ENCODE measurements at places on chromosomes 2 and 18.

DNA sequence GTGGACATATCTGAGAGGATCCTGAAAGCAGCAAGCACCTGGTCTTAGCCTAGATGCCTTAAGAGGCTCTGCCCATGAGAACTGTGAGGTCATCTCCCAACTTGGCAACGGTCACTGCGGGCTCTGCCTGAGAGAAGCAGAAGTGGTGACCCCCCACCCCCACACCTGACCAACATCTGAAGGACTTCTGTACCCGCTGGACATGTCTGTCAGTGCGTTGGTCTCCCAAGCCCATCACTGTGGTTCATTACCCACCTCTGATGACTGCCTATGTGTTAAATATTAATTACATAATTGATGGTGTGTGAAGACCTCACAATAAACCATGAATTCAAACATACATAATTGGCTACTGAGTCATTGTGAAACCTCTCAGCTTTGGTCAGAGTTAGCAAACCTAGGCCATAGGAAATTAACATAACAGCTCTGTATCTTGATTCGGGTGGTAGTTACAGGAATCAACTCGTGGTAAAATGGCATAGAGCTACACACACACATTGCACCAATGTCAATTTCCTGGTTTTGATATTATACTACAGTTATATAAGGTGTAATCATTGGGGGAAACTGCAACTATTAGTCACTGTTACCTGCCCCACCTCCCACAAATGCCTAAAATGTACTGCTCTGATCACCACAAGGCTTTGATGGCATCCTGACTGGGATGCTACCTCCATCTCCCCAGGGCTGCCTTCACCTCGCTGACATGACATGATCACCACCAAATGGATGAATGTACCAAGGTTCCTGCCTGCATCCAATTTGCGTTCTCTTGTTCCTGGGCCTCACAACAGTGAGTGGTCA is 4.3 kb upstream of the GALNT1 start:
- no peak for DNase-seq

DNA sequence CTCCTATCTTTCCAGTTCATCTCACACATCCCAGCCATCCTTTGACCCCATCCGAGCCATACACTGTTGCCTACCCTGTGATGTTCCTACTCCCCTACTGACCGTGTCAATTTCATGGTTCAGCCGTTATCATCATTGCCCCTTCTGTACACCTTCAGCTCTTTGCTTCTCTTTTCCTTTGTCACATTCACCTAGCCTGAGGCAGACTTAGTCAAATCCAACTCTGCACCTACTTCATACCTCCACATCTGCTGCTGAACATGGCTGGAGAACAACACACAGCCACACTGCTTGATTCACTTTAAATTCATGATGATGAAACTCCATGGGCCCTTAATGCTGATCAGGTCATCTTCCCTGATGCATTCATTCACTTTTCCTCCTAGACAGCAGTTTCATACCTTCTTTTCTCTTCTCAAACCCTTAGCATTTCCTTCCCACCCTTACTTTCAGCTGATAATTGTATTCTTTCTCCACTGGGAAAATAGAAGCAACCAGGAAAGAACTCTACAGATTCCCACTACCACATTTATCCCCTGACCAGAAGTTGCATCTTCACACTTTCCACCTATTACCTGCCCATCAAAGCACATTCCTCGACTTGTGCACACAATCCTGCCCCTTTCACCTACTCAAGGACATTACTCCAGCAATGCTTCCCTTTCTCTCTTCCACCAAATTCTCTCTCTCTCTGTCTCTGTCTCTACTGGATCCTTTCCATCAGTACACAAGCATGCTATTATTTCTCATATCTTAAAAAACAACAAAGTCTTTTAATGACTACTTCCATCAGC is 59.6 kb downstream of the PKDCC start:
- no peak for DNase-seq

DNA sequence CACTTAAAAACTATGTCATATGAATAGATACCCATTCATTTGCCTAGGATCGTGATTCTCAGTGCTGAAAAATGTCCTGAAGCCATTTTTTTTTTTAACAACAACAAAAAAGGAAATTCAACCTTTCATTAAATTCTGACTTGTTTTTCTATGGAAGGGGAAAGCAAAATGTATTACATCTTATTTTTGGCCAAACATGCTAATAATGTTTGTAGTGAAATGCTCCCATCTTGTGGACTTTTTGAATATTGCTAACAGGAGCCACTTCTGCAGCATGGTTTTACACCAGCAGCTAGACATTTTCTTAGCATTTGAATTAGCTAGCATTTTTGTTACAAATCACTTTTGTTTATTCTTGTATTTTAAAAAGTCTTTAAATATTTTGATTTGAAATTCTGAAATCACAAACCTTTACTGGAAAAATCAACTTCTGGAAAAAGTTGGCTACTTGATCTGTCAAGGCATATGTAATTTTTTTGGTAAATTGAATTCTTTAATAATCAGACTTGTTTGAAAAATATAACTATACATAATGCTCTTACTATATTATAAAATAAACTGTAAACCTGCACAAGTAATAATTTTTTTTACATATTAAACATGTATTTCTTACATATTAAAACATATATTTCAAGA is 75.8 kb downstream of the KIDINS220 start:
- DNase-seq: no peak

- no peak for DNase-seq
Observed at GRCh38 chr18:3156325-3156640, 63.5 kb downstream of the MYOM1 start.

- no peak for DNase-seq
Observed at GRCh38 chr18:31634331-31634713, 42.6 kb downstream of the TTR start.

DNA sequence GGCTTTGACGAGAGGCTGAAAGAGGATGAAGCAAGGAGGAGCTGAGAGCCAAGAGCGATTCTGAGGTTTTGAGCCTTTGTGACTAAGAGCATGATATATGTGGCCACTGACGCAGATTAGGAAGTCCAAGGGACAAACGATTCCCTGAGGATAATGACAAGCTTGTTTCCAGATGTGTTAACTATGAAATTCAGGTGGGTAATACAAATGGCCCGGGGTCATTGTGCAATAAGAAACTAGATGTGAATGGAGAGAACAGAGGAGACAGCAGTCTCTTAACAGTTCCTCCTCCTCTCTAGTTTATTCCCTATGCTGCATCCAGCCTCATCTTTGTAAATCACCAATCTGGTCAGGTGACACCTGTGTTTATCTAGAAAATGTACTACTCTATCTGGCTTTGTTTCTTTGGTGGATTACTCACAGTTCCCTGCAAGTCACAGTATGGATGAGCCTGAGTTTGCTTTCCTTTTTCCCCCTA is 84.2 kb downstream of the SOCS6 start:
- DNase-seq: no peak

DNA sequence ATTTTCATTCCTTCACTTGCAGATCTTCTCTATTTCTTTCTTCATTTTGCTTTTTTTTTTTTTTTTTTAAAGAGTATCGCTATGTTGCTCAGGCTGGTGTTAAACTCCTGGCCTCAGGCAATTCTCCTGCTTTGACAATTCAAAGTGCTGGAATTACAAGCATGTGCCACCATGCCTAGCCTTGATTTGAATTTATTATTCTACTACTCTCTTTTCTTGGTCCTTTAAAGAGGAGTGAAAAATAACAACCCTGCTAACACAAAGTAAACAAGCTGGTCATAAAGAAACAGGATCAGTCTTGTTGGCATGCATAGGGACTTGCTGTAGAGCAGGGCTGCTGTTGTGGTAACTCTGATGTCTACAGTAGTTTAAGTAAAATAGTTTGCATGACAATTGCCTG is 1615.3 kb upstream of the ZEB2 start:
- DNase-seq: no peak

GRCh38 chr2:9201185-9201891 is 5.3 kb upstream of the ASAP2 start:
- DNase-seq: no peak
